Iris pigment epithelial cell (primary cell): ENCODE measurements at places on chromosomes 1 and 21.

DNA sequence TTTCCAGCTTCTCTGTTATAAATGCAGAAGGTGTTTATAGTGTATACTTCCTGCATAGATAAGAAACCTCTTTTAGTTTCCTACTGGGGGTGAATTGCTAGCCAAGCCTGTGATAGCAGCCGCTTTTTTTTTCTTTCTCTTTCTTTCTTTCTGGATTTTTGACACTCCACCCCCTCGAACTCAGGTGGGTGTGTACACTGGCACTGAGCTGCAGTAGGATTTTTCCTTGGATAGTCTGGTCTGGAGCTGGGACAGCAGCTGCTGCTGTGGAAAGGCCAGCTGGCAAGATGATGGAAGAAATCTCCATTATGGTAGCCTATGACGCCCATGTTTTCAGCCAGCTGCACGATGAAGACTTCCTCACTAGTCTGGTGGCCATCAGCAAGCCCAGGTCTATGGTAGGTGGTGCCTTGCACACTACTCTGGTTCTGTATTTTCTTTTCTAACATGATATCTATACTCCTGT, 122.5 kb upstream of the CACYBP start:
- DNase-seq: no peak

DNA sequence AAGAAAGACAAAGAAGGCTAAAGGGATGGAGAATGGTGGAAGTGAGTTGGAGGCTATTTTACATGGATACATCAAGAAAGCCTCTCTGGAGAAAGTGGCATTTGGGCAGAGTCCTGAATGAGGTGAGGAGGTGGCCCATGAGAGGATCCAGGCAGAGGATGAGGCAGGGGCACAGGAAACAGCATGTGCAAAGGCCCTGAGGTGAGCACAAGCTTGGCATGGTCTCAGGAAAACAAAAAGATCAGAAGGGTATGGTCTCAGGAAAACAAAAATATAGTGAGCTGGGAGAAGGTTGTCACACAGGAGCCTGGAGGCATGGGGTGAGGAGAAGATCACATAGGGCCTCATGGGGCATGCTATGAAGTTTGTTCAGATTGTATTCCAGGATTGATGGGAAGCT, 62.1 kb upstream of the F3 start:
- no peak for DNase-seq

GRCh38 chr1:204092632-204093420, 19.9 kb downstream of the SOX13 start:
- no peak for DNase-seq

- DNase-seq: no peak
Measured at GRCh38 chr21:36698385-36698980, 432 bp upstream of the SIM2 start.

- DNase-seq: peak; percentile 71
Measured at GRCh38 chr1:156104065-156104810, 10.3 kb upstream of the LMNA start.

GRCh38 chr1:245807306-245807705, 652.5 kb downstream of the KIF26B start:
- no peak for DNase-seq

GRCh38 chr1:32275424-32275823, 16.5 kb upstream of the HDAC1 start:
- peak; percentile 23 for DNase-seq

- no peak for DNase-seq
Measured at GRCh38 chr1:74578101-74578500, 65.7 kb upstream of the LRRC53 start.

DNA sequence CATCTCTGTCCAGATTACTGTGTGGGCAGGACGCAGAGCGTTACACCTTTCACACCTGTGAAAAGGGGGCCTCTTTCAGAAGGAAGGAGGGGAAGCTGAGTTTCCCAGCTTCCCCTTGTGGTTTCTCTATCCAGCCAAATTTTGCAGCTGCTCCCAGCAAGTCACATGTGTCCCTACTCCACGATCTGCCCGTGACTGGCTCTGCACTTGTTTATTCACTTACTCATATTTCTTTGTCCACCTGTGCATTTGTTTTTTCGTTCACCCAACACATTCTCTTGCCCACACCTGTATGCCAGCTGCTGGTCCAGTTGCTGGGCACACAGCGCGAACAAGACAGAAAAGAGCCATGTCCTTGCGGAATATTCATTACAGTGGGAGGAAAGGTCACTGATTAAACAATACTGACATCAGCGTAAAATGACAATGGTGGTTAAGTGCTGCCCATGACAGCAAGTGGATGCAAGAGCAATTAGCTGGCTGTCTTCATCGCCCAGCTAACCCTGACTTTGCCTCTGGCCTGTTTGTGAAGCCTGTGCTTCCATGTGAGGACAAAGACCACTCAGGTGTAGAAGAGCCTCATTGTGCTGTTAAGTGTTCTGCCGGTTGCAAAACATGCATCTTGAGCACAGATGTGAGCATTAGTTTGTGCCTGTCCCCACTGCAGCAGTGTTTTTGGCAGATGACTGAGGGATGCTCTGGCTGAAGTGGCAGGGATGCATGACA, 28.6 kb upstream of the NEK2 start:
- no peak for DNase-seq

DNA sequence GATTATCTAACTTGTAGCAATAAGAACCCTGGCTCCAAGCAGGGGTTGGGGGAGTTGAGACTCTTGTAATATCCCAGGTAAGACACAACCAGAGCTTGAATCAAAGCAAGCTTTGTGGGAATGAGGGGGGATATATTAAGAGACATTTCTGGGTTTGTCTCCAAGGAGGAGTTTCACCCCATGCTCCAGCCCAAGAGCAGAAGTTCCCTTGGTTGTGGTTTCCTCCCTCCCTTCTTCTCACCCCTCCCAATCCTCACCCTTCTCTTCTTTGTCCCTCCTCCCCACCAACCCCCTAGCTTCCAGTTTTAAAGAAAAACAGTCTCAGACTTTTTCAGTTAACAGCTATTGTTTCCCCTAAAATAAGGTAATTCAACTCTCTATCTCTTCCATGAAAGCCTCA, 11.9 kb downstream of the TRAF3IP3 start:
- no peak for DNase-seq

DNA sequence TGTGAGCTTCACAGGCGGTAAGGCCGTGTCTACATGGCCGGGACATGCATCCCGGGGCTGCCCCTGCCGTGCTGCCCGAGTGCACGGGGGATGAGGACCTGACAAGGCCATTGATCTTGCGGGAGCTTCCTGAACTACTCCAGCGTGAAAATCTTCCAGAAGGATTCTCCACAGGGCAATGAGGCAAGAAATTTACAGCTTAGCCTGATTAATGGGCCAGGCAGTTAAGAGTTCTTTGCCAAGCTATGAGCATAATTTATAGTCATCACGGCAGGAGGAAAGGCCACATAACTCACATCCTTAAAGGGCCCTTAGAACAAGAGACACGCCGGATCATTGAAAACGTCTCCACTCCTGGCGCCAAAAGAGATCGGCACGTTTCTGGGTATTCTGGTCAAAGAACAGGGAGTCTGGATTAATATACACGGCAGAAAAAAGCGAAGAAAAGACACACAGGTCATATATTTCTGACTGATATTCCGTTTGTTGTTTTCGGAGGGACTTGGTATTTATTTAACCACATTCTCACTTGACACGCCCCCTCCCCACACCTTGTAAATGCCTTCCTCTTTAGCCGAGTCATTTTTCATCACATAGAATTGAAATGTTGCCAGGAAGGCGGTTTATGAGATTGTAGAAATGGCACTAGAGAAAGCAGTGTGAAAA, 180.5 kb downstream of the DYRK1A start:
- no peak for DNase-seq

DNA sequence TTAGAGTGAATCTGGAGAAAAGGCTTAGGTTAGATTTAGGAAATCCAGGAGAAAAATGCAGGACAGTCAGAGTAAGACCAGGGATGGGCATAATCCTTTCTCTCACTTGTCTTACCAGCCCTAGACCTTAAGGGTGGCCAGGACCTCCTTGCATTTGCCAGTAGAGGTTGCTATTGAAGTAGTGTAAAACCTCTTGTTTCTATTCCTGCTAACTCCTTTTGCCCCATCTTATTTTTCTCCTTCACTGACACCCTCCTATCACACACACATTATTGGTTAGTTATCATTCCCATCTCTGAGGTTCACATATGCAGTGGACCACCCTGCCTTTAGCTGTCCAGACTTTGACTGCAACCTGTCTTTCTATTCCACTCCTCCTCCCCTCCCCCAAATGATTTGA, 75.0 kb upstream of the MACF1 start:
- DNase-seq: no peak

GRCh38 chr1:53316766-53317581, 10.9 kb downstream of the LRP8 start:
- no peak for DNase-seq

DNA sequence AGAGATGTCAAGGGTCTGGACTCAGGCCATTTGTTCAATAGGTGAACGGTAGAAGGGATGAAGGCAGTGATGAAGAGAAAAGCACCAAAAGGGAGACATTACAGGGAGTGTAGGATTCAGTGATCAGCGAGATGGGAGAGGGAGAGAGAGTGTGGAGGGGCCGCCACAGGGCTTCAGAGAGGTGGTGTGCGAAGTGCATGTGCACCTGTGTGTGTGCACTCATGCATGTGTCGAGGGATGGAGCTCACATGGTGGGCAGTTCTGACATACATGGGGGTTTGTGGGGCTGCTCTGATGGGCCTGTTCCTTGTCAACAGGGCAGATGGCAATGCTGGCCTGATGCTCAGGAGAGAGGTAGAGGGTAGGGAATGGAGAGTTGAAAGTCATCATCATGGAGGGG, 11.4 kb upstream of the KCNA2 start:
- DNase-seq: no peak

DNA sequence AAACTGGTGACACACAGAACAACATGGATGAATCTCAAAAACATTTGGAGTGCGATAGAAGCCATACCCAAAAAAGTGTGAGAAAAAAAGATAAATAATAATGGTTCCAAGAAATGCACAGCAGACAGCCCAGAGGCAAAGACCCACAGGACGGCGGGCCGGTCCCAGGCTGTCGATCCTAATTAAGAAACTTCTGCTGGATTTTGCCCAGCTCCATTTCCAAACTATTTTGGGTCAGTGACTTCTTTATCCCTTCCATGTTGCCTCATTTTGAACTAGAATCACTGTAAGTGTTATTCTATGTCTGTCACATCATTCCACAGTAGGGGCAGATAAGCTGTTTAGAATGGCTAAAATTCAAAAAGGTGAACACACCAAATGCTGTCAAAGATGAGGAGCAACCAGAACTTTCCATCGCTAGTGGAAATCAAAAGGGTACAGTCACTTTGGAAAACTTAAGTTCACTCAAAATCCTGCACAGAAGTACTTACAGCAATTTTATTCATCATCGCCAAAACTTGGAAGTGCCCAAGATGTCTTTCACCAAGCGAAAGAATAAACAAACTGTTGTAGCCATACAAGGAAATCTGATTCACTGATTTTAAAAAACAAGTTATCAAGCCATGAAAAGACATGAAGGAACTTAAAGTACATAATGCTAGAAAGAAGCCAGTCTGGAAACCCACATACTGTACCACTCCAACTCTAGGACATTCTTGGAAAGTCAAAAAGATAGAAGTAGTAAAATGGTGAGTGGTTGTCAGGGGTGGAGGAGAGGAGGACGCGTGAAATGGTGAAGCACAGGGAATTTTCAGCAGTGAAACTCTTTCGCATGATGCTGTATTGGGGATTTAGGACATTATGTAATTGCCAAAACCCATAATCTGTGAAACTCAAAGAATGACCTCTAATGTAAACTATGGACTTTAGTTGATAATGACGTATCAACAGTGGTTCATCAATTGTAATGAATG, 7.5 kb downstream of the NBPF1 start:
- DNase-seq: no peak

DNA sequence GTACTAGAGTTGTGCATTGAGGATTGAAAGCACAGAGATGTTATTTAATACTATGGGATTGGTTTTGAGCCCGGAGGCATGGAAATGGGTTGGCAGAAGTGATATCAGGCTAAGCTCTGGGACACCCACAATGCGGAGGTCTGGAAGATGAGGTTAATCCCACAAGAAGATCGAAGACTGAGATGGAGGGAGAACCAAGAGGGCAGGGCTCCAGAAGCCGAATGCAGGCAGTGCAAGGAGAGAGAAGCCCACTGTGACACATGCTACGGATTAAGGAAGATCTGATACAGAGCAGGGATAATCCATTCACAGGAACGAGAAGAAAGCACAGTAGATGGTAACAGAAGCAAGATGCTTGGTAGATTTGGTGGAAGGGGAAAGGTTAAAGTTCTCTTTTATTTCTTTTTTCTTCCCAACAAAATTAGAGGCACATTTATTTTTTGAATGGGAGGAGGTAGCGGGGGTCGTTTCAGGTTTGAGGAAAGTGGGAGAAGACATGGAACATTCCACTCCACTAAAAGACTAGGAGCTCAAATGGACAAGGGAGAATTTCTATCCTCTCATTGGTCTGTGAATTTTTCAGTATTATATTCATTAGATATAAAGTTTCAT, 113.2 kb downstream of the NCAM2 start:
- DNase-seq: no peak

DNA sequence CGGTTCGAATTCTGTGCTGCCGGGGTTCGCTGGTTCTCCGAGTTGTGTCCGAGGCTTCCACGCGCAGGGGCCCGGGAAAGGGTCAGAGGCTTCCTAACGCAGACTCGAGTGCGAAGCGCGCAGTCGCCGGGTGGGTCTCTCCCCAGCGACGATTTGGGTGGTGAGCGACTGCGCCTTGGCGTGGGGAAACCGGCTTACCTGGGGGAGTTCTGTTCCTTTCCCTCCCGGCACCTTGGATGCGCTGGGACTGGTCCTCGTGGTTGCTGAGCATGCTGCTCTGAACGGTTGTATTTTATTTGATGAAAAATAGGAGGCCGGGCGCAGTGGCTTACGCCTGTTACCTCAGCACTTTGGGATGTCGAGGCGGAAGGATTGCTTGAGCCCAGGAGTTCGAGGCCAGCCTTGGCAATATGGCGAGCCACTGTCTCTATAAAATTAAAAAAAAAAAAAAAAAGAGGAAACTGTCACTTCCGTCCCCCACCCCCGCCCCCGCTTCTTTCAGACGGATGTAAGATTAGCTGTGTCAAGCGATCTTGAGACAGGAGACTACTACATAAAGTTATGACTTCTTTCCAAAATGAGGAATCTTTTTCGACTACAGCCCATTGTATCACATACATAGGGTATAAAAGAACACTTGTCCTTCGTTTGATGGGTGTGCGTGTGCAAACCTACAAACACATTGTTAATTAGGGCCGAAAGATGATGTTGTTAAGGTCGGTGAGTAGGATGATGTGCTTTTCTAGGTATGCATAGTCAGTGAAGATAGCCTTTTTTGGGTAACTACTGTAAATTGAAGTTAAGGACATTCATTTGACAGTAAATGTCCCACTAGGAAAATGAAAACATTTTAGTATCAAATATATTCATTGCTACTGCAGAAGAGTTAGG, at the start of gene CCDC18:
Gene CCDC18, plus strand, starts transcription at position 2 of the 891 bp plus-strand sequence. CDS start 2,638 bp downstream, outside the sequence.
- peak; percentile 58 for DNase-seq
